ENCODE measurements at places on chromosomes 5 and 9.
A peak's percentile ranks its signal among the peaks of the same experiment; 100 is the strongest.

DNA sequence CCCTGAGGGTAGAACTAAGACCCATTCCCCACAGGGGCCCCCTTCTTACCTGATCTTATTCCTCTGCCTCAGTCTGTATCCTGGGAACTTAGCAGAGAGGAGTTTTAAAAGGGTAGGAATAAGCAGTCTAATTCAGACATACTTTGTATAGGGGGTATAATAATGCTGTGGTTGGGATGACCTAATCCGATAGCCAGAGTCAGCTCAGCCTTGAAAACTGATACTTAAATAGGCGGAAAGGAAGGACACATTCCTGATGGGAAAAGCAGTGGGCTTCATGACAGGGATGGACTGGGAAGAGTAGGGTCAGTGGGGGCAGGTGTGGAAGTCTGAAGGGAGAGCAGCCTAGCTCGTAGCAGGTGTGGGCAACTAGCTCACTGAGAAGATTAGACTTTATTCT, 52.2 kb upstream of the TESK1 start:
- DNase-seq: no peak

GRCh38 chr5:63916786-63917185, 45.5 kb downstream of the HTR1A start:
- DNase-seq: no peak

- no peak for DNase-seq
These were observed 181.7 kb downstream of the ADGRV1 start for GRCh38 chr5:90740244-90740799.

- no peak for DNase-seq
These were observed 20.0 kb upstream of the GDNF start for GRCh38 chr5:37859805-37860204.

GRCh38 chr5:31021181-31021624, 172.3 kb upstream of the CDH6 start:
- no peak for DNase-seq

- DNase-seq: no peak
These were observed 23.5 kb downstream of the NTNG2 start for GRCh38 chr9:132185073-132186009.

DNA sequence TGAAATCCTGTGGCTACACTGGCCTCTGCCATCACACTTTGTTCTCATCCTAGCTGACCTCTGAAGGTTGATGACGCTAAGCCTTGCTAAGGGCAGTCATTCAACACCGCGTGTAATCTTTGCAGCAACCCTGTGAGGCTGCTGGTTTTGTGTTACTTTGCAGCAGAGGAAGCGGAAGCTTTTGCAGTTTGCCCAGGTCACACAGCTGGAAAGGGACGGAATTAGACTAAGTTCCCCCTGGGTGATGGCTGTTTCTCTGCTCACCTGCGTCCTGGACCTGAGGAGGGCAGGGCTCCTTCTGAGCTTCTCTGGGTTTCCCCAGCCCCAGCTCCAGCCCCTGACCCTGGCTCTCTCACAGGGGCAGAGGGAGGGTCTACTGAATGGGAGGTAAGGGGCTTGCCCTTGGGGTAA, 7.3 kb upstream of the SLC25A51 start:
- DNase-seq: no peak

- DNase-seq: no peak
These were observed 79.3 kb upstream of the FBXW11 start for GRCh38 chr5:172085738-172086137.

DNA sequence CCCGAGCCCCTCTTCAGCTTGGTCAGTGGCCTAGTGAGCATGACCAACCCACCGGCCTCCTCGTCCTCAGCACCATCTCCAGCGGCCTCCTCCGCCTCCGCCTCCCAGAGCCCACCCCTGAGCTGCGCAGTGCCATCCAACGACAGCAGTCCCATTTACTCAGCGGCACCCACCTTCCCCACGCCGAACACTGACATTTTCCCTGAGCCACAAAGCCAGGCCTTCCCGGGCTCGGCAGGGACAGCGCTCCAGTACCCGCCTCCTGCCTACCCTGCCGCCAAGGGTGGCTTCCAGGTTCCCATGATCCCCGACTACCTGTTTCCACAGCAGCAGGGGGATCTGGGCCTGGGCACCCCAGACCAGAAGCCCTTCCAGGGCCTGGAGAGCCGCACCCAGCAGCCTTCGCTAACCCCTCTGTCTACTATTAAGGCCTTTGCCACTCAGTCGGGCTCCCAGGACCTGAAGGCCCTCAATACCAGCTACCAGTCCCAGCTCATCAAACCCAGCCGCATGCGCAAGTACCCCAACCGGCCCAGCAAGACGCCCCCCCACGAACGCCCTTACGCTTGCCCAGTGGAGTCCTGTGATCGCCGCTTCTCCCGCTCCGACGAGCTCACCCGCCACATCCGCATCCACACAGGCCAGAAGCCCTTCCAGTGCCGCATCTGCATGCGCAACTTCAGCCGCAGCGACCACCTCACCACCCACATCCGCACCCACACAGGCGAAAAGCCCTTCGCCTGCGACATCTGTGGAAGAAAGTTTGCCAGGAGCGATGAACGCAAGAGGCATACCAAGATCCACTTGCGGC, 1.8 kb downstream of the EGR1 start:
- DNase-seq: no peak

GRCh38 chr9:108780942-108781734, 74.6 kb downstream of the ACTL7B start:
- no peak for DNase-seq

DNA sequence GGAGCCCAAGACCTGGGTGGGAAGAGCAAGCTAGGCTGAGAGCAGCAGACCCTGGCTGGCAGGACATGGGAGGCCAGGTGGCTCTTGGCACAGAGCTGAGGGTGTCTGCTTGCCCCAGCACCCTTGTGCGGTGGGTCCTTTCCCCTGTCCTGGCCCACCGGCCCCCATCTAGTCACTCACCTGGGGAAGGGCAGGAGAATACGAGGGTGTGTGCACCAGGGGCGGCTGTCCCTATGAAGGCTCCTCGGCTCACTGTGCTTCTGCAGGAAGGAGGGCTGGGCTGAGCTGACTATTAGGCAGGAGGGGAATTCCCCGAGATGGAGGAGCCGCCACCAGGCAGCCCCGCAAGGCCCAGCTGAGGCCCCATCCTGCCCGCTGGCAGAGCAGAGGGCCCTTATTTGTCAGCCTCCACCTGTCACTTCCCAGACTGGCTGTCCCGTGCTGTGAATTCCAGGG, 6.1 kb upstream of the TNIP1 start:
- no peak for DNase-seq

DNA sequence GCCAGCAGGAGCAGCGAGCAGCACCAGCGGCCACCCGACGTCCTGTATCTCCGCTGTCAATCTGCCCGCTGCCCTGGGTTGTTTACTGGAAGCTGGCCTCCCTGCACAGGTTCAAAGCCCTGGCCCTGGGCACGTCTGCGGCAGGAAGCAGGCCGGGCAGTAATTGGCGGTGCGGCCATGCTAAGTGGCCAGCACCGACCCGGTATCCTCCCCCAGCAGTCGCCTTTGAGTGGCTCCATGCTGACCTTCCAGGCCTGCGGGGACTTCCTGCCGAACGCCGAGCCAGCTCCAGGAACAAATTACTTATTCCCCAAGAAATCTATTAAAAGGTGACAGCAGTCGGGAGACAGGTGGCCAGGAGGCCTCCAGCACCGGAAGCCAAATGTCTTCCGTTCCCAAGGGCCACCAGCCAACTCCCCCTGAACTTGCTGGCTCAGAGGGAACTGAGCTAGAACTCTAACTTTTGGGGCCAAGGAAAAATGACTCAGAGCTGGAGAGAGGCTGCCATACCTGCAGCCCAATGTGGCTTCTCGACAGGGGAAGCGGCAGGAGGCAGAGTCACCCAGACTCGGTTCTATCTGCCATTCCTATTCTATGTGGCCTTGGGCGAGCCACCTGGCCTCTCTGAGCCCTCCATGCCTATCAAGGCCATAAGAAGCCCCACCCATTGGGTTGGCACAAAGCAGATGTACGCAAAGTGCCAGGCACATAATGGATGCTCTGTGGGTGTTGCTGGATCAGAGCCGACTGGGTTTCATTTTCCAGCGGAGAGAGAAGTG, 13.7 kb upstream of the PSMB7 start:
- no peak for DNase-seq

DNA sequence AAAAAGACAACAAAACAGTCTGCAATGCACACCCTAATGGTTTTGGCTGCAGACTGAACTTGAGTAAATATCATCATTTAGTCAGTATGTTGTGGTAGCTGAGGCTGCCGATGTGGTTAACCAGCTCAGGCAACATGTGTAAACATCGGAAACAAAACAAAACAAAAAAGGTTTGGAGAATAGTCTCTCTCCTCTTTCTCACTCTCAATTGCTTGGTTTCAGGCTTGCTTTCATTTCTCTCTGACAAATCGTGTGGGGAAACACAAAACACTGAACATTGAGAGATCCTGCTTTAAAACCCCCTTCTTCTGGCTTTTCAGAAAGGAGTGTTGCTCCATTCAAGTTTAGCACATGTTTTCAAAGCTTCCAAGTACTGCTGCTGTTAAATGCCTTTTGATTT, 453.3 kb downstream of the BNC2 start:
- DNase-seq: no peak

GRCh38 chr5:88685591-88686541, 197.1 kb downstream of the MEF2C start:
- DNase-seq: no peak

GRCh38 chr5:17897776-17898175, 263.5 kb downstream of the TAF11L14 start:
- DNase-seq: peak; percentile 13

- DNase-seq: no peak
These were observed 22.0 kb upstream of the PTBP3 start for GRCh38 chr9:112355427-112355897.

- DNase-seq: no peak
These were observed 74.7 kb downstream of the NTRK2 start for GRCh38 chr9:84744195-84744594.

GRCh38 chr5:84215521-84215920, 169.2 kb downstream of the EDIL3 start:
- DNase-seq: no peak

DNA sequence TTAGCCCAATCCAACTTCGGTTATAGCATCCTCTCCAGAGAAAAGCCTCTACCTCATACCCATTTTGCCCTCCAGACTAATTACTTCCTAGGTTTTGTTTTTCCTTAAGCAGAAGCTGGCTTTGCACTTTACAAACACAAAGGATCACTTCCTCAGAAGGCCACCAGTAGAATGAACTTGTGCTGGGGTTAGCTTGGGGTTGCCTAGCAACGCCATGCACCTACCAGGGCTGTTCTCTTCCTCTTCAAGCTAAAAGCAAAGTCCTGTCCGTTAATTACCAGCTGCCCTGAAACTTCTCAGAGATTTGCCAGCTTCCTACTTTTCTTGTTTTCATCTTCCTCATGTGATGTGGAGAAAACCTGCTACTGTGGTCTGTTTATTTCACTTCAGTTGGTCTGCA, 132.0 kb upstream of the WWC1 start:
- peak; percentile 55 for DNase-seq

DNA sequence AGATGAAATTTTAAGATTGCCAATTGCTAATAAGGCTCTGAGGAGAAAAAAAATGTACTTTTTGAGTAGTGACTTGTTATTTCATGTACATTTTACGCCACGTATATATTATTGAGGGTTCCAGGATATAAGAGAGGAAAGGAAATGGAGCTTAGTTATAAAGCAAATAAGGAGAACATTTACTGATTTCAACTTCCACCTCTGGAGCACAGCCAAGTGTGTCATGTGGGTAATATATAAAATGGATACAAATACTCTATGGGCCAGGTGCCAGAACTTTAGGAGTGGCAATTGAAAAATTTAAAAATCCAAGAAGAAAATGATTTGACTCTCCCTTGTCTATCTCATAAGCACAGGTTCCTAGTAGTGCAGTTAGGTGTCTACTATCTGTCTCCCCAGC, 45.0 kb upstream of the VLDLR start:
- no peak for DNase-seq

- DNase-seq: no peak
These were observed 4.9 kb upstream of the AKNA start for GRCh38 chr9:114392749-114393112.

DNA sequence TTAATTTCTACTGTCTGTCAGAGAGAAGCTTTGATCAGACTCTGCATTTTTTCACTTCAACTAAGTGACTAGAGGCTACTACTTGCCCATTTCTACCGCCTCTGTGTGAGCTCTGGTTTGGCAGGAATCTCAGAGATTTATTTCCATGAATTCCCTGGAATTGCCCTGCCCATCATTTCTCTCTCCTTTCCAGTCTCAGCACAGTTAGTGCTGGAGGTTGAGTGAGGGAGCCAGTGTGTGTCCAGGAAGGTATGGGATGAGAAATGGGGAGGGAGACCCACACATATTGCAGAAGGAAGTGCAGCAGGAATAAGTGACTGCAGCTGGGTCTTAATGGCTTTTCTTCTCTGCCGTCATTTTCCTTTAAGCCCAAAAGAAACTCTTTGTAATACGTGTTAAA, 443.1 kb upstream of the ZNF462 start:
- no peak for DNase-seq

DNA sequence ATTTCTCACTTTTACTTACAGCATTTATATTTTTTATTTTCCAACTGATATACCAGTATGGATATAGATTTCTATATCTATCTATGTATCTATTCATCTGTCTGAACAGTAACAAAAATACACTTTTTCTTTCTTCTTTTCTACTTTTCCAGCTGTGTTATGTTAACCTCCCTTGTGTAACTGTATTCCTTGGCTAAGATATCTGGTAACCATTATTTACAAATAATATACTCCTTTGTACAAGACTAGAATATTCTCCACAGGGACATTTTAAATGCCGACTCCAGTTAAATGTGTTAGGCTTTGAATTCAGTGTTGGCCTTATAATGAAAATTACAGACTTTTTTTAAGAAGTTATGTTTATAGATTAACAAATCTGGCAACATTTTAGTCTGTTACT, 168.7 kb downstream of the XRCC4 start:
- DNase-seq: no peak

- no peak for DNase-seq
These were observed 101.1 kb downstream of the FGF18 start for GRCh38 chr5:171520300-171521174.

DNA sequence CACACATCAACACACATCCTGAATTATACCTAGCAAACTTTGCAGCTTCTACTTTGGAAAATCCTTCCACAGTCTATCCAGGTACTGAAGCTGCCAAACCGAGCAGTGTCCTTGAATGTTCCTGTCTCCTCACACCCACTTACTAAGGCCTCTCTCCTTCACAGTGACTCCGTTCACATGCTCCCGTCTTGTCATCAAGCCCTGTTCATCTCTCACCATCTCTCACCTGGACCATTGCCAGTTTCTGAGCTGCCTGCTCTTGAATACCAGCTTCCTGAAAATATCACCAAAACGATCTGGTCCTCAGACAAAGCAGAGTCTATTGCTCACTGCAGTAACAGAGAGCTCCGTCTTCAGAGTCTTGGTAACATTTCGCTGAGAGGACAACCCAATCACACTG, 57.4 kb downstream of the GCNT1 start:
- DNase-seq: no peak

DNA sequence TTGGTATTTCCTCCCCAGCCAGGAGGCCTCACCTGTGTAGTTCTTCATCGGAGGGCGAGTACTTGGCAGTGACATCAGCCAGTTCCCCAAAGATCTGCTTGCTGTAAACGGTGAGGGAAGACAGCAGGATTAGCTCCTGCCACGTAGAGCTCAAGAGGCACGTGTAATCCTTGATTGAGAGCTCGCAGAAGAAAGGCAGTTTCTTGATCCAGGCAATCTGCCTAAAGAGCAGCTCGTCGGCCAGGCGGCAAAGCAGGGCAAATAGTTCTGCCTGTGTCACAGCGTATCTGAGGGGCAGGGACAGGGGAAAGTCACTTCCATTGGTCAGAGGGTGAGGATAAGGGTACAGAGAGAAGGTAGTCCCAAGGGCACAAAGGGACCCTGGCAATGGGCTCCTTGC, 28.6 kb upstream of the NR5A1 start:
- DNase-seq: no peak
